CD8-positive, alpha-beta T cell (primary cell): ENCODE measurements at places on chromosomes 13 and 19. TPM values are rescaled to one million over a fixed set of nuclear protein-coding genes. Genes with fewer than 3 reads are reported as not detected.
A peak's percentile ranks its signal among the peaks of the same experiment; 100 is the strongest.

The OR7C1 gene
- total RNA-seq, result not detected

The LYPD5 gene
- total RNA-seq, result not detected

The ADAMTSL5 gene
- 2.8 TPM for total RNA-seq

The ANKLE1 gene
- total RNA-seq, result 1.3 TPM

The CGB1 gene
- total RNA-seq, result not detected

The KLK11 gene
- not detected for total RNA-seq

The ERICH6B gene
- not detected for total RNA-seq

The NKPD1 gene
- 0.81 TPM for total RNA-seq

GRCh38 chr19:30144802-30145201, 202.8 kb downstream of the URI1 start:
- DNase-seq, result no peak

- DNase-seq, result no peak
Observed at GRCh38 chr13:33544308-33544707, 258.8 kb upstream of the STARD13 start.

GRCh38 chr19:47024502-47024901, 4.9 kb downstream of the NPAS1 start:
- DNase-seq, result no peak

DNA sequence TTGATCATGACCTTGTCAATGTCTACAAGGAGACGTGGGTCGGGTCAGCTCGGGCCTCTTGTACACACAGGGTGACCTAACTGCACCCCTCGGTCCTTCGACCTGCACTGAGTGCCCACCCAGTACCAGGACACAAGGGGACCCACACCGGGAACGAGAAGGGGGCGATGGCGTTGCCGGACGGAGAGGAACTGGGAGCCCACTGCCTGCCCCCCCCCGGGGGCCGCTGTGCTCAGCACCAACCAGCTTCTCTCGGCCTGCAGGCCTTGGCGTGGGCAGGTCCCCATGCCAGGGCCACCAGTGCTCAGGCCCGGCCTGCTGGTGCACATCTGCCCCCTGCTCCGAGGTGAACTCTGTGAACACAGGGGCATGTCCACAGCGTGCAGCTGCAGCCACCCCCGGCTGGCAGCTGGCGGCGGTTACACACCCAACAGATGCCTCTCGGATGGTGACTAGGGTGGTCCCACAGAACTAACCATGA, 14.1 kb downstream of the CFD start:
- no peak for DNase-seq

- no peak for DNase-seq
Observed at GRCh38 chr13:21121616-21122015, 54.7 kb downstream of the SKA3 start.

DNA sequence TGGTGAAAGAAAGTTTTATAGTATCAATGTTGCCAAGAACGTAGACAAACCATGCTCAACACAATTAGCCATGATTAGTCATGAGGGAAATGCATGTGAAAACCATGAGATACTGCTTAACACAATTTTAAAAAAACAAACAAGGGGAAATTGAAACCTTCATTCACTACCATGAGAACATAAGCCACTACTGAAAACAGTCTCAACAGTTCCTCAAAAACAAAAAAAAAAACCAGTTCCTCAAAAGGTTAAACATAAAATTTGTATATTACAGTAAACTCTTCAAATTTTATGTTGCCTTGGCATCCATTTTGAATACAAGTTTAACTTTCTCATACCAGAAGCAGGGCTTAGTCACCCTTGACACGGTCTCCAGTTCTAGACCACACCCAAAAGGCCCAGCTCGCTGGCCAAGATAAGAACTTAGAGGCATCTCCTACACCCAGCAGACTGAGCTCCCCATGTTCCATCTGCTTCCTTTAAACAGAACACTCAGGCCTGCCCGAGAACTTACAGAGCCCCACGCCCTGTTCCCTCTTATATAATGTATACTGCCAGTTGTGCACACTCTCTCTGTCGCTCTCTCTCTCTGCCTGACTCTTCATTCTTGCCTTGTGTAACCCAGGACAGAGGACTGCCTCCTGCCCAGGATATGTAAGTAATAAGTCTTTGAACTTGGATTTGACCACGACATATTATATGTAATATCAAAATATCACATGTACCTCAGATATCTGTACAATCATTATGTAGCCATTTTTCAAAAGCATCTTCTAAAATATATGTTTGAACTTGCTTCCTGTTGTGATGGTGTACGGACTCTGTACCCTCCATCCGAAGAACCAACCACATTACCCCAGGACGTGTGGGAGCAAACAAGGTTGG, 67.4 kb downstream of the STK24 start:
- DNase-seq, result peak; percentile 35

- no peak for DNase-seq
Observed at GRCh38 chr13:59621773-59622172, 542.0 kb downstream of the DIAPH3 start.
